ENCODE measurements at places on chromosomes 5 and 9.

DNA sequence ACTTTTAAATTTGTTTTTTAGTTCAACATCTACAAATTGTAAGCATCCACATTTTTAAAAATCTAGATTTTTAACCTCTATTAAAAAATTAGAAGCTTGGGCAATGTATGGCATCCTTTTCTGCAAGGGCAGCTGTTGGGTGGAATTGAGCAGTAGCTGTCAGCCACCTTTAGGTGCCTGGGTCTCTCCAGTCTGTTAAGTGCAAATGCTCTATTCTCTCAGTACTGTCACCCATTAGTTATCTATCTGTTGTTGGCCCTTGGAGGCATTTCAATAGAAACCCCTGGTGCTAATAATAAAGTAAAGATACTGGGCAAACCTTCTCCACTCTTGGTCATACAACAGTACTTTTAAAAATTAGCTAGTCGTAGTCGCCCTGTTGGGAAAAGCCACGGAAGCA is 63.6 kb downstream of the PIP5K1B start:
- DNase-seq: no peak

- DNase-seq: no peak
These were observed 140.1 kb downstream of the TMEM38B start for GRCh38 chr9:105834404-105834803.

GRCh38 chr5:105057001-105057436 is 1494.4 kb upstream of the NUDT12 start:
- no peak for DNase-seq

GRCh38 chr9:92938025-92938424 is 9.3 kb upstream of the FGD3 start:
- no peak for DNase-seq

GRCh38 chr5:159697530-159697929 is 218.8 kb upstream of the ADRA1B start:
- DNase-seq: no peak

- no peak for DNase-seq
These were observed 1.9 kb downstream of the KIAA1191 start for GRCh38 chr5:176359658-176360057.

DNA sequence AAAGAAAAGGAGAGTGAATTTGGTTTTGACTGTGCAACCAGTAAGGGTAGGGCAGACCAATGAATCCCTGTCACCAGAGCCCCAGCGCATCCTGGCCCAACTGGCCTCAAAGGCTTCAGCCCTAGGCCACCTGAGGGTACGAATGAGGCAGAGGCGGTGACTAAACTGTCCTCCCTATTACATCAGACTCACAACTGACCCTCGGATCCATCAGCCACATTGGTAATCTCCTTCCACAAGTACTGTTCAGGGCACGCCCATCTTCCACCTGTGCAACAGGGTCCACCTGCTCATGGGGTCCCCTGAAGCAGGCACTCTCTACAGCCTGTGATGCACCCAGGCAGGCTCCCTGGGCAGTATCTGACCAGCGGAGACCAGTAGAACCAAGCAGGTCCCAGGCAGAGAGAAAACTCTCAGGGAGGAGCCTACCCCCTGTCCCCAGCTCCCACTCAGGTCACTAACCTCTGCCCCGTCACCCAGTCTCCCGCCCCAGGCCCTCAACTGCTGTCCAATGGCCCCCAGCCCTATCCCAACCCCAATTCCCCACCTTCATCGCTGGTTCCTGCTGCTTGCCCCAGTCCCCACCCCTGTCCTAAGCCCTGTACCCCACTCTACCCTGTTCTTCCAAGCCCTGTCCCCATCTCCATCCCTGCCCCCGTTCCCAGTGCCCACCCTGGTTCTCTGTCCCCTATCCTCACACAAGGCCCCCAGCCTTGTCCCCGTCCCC is 904 bp downstream of the EDF1 start:
- no peak for DNase-seq

DNA sequence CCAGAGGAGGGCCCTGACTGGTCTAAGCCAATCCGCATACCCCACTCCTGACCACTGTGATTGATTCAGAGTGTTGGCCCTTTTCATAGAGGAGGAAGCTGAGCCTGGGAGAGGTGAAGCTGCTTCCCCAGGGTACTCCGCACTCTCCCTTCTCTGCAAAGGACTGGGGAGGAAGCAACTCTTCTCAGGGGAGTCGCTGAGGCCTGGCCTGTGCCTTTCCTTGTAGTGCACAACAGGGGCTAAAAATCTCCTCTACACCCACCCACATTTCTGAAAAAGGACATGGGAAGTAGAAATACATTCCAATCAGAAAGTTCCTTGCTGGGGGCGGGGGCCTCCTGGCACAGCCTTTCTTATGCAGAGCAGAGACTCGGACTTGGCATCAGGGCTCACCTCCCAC is 22.2 kb downstream of the AK8 start:
- no peak for DNase-seq

GRCh38 chr5:95086927-95087815 is 197.7 kb downstream of the MCTP1 start:
- no peak for DNase-seq

GRCh38 chr5:153676406-153676805 is 185.9 kb downstream of the GRIA1 start:
- DNase-seq: no peak

DNA sequence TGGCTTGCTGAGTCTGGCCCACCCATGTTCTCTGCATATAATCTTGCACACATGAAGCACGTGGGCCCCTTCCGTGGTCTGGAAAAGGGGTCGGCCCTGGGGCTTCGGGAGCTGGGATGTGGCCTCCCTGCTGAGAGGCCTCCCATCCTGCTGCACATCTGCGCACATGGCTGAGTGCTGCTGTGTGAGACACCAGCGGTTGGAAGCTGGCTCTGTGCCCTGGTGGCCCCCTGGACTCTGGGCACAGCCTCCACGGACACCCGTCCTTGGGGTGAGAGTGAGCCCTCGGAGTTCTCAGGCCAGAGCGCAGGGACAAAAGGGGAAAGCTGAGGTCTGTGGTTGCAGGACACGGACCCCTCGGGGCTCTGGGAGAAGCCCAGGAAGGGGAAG is 115.8 kb downstream of the RXRA start:
- no peak for DNase-seq

All from activated T-helper 1 cell treated with Interleukin-2 at 50 U/mL for 16 hours (primary cell).